ENCODE measurements at places on chromosomes 7 and 10.

DNA sequence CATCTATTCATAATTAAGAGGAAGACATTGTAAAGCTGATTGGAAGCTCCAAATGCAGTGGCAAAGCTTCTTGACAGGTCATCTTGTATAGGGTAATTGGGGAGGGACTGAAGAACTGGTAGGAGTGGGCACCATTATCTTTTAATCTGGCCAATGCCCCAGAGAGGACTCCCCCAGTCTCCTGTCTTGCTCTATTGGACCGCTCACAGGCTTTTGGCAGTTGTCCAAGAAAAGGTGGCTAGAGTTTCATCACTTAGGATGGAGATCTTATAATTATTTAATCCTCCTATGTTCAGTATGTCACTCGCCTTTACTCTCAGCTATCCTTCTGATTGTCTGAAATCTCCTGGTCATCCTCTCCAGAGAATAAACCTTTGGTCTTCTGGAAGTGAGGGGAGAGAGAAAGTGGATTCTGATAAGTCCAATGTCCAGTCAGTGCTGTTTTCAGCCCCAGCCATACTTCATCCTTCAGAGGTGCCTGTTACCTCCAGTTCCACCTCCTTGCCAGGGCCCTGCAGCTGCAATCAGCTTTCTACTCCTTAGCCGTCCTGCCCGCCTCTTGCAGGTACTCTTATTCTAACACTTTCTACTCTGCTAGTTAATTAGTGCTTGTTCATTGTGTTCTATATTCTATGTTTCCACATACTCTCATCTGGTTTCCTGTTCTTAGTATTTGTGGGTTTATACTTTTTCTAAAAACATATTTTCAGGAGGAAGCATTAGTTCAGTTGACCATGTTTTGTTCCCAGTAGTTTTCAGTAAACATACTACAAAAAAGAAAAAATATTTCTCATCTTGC is 241.6 kb downstream of the NSUN6 start:
- no peak for DNase-seq

- DNase-seq: no peak
Observed at GRCh38 chr7:47720141-47720906, 138.4 kb upstream of the TNS3 start.

DNA sequence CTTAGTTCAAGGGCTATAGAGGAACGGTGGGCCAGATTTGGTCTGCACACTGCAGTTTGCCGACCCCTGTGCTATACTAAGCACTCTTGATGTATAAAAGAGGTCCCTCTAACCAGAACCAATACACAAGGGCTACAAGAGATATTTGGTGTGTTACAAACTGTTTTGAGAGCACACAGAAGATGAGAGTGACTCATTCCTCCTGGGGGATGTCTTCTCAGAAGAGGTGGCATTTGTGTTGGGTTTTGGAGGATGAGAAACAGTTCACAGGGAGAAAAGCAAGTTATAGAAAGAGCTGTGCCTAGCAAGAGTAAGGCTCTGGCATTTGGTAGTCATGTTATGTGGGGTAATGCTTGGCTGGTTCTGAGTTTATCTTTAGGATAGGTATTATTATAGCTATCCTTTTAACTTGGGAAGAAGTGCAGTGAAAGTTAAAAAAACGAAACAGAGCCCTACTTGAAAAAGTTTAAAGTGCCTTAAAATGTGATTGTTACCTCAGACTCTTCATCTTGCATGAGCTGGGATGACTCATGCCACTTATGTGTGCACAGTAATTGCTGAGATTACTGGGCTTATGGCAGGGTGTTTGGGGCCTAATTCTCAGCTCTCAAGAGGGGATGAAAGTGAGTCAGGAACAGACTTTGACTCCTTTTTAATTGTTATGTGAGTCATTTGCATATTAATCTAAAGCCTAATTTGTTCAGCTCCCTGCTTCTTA is 160.4 kb downstream of the KIF20B start:
- no peak for DNase-seq

DNA sequence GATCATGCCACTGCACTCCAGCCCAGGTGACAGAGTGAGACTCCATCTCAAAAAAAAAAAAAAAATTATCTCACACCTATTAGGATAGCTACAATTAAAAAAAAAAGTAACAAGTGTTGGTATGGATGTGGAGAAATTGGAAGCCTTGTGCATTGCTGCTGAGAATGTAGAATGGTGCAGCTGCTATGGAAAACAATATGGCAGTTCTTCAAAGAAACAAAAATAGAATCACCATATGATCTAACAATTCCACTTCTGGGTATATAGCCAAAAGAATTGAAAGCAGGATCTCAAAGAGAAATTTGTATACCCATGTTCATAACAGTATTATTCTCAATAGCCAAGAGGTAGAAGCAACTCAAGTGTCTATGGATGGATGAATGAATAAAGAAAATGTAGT is 143.6 kb upstream of the PRR15 start:
- no peak for DNase-seq

DNA sequence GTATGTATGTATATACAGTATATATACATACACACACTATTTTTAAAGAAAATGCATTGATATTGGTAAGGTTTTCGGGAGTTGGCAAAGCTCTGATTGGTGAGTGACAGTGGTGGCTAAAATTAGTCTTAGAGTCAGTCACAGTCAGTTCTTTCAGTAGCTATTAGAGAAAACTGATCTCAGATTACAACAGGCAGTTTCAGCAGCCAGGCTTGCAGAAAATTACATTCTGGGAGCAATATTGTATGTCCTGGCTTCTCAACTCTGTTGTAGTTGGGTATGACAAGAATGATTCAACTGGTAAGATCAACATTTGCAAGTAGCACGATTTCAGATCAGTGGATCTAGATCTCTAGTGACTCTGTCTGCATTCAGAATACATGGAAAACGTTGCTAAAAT is 897.9 kb upstream of the AUTS2 start:
- DNase-seq: peak; percentile 60

DNA sequence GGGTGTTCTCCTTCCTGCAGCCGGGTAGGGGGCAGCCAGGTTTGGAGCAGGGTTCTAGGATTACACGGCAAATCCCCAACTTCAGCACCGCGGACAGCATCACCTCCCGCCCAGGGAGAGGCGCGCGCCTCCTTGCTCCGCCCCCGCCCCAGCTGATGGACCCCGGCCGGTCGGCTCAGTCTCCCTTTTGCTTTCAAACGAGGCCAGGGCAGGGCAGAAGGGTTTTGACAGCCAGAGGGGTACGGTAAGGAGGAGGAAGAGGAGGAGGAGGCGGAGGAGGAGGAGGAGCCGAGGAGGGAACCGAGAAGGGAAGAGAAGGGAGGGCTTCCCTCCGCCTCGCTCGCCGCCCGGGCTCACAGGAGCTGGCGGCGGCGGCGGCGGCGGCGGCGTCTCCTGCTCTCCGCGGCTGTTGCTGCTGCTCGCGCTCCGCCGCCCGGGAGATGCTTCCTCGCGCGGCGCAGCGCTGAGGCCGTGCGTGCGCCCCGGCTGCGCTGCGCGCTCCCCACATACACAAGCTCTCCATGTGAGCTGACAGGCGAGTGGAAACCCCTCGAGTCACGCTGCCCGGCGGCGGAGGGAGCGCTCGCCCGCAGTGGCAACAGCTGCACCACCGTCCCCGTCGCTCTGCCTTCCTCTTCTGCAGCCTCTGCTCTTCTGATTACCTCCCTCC is 615 bp upstream of the CNTNAP2 start:
- DNase-seq: no peak

- no peak for DNase-seq
Observed at GRCh38 chr10:88788924-88789323, 13.6 kb upstream of the LIPM start.

DNA sequence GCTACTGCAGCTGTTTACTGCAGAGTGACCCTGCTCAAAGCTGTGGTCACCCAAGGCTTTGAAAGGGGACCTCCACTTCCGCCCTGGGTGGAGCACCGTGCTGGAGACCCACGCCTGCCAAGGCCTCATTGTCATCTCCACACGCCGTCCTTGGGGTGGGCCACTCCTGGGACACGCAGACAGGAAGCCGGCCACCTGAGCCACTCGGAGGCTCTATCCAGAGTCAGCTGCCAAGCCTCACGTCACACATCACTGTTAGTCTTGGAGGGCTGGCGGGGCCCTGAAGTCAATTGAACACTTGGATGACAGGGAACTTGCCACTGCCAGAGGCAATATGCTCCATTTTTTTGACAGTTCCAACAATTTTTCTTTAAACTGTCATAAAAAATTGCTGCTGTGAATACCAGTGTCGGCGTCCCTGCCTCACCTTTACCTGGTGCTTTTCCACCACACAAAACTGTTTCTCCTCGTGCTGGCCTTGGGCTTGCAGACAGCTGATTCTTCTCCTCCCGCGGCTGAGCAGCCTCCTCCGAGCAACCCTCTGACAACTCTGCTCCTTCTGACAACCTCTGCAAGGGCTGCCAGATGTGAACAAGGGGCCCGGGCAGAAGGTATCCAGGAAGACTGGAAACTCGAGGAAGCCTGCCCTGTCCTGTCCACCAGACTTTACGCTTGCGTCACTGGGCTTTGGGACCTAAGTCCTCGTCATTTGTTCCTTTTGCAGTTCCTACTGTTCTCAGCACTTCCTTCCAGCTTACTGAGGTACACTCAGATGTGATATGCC is 81.9 kb downstream of the EGFR start:
- peak; percentile 86 for DNase-seq
